Posterior cingulate gyrus (tissue), 11 donors: ENCODE measurements at places on chromosomes 2 and 18.

DNA sequence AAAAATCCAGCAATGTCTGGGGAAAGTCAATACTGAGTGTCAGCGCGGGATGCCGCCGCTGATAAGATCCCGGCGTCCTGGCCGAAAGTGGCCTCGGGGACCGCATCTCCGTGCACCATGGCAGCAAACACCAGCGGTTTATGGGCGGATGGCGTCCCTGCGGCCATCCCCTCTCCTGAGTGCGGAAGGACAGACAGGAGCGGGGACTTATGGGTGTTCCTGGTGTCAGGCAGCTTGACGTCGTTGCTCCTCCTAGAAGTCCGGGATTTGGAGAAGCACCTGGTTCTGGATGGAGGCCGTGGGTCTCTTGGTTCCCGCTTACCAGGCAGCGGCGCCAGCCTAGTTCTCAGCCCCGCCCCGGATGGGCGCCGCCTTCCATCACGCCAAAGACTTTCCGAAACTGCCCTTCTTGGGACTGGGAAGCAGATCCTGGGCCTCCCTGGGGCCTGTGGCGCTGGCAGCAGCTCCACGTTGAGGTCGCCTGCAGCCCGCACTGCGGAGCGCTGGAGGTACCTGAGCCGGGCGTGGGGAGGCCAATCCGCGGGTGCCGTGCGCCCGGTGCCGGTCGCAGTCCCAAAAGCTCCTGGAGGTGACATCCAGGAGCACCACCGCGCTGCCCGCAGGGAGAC lies 119.1 kb downstream of the CCDC74A start:
- DNase-seq = no peak

- DNase-seq = no peak
Observed at GRCh38 chr18:10381951-10382350, 72.5 kb upstream of the APCDD1 start.

DNA sequence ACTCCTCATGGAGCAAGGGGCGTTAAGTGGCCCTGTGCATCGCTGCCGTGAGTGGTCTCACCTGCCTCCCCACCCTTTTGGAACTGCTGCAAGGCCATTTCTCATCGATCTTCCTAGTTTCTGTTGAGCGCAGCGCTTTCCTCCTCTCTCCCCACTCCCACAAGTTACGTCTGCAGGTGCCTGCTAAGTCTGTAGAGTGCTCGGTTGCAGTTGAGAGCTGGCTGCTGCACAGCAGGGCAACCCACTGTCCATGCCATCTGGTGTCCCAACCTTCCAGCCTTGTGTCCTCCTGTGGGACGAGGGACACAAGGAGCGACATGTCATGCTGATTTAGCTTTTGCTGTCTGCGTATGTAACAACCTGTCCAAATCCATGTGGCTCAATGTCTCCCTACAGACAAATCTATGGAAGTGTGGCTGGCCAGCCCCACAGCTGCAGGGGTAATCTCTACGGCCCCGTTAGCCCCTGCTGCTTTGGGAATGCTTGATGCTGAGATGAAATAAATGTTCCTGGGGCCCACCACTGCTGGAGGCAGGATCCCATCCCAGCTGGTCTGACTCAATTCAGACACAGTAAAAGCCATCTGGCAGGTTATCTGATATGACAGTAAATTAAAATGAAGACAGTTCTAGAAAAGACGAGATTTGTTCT lies 68.1 kb upstream of the TCF7L1 start:
- no peak for DNase-seq

- DNase-seq = no peak
Observed at GRCh38 chr2:116133381-116133942, 1681.0 kb upstream of the DDX18 start.

- DNase-seq = no peak
Observed at GRCh38 chr18:2850816-2851215, 4.0 kb downstream of the EMILIN2 start.

- no peak for DNase-seq
Observed at GRCh38 chr2:239274391-239275043, 126.3 kb downstream of the HDAC4 start.

DNA sequence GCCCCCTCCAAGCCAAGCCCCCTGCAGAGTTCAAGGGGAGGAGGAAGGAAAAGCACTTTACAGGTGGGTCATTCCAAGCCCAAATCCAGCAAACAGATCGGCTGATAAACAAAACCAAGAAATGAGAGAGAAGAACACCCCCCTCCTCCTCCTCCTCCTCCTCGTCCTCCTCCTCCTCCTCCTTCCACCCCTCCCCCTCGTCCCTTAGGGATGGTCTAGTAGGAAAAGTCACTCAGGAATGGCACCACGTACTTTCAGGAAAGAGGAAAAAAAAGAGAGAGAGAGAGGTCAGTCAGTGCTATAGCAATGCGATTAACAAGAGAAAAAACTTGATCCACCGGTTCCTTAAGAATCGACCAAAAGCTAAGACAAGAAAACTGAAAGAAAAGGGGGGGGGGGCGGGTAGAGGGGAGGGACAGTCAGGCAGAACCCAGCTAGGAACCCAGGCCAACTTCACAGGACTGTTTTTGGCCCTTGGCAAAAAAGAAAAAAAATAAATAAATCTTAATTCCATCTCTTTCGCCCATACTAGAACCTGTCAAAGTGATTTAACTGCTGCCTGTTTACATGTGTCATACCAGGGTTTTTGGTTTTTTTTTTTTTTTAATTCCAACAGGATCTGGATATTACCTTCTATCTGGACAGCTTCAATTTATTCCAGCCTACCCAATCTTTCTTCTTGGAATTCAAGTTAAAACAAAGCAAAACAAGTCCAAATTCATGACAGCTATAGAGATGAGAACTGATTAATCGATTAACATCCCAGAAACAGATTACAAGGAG lies 906 bp downstream of the IKZF2 start:
- DNase-seq = no peak

GRCh38 chr2:31414601-31415241 lies at the start of gene XDH:
Gene XDH, minus strand, starts transcription at chr2:31414742. Its CDS starts 76 bp downstream, at chr2:31414666.
- DNase-seq = no peak

- no peak for DNase-seq
Observed at GRCh38 chr2:112893752-112894151, 17.2 kb upstream of the IL37 start.
